ENCODE measurements at places on chromosomes 16 and 17. TPM values are rescaled to one million over a fixed set of nuclear protein-coding genes. Genes with fewer than 3 reads are reported as not detected.

TACO1 gene
- 14.3 TPM for total RNA-seq

NPW gene
- not detected for total RNA-seq

MYL4 gene
- 2.8 TPM for total RNA-seq

ARHGAP23 gene
- 90.4 TPM for total RNA-seq

RGS9 gene
- total RNA-seq = 7.3 TPM

SPNS2 gene
- total RNA-seq = 20.9 TPM

HASPIN gene
- 0.24 TPM for total RNA-seq

CCL11 gene
- total RNA-seq = 0.90 TPM

PRPSAP1 gene
- total RNA-seq = 34.8 TPM

MLKL gene
- total RNA-seq = 13.7 TPM
